Pancreas (tissue), 10 donors: ENCODE measurements at places on chromosomes 12 and 14. TPM values are rescaled to one million over a fixed set of nuclear protein-coding genes. Genes with fewer than 3 reads are reported as not detected.
A peak's percentile ranks its signal among the peaks of the same experiment; 100 is the strongest.

The PCED1B gene
- 1.6 TPM for total RNA-seq

- H3K4me3 ChIP-seq: no peak overlapping the region
- no peaks in the 10 kb centered on the region for H3K36me3 ChIP-seq
These were observed 5.4 kb downstream of the FOS start for GRCh38 chr14:75283833-75284563.

- DNase-seq: no peak
- no peak overlapping the region for H3K4me3 ChIP-seq
- no peaks in the 10 kb centered on the region for H3K27me3 ChIP-seq
These were observed 374.2 kb downstream of the TMEM121 start for GRCh38 chr14:105900398-105901160.

DNA sequence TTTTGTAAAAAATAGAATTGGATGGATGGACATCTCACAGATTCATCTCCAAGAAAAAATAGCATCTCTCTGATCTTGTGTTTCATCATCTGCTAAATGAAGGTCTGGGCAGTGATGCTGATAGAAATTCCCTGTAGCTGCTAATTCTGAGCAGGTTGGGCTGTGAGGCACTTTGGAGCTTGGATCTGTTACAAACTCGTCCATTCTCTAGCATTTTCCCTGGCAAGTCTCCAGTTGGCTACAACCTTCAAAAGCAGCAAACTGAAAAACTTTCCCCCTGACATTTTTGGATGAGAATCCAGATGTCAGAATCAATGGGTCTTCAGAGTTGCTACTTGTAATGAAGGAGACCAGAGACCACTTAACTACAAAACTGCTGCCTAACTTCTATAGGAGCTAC lies 72.7 kb downstream of the TPH2 start:
- H3K27me3 ChIP-seq: no peaks in the 10 kb centered on the region
- no peaks in the 10 kb centered on the region for H3K36me3 ChIP-seq
- no peak overlapping the region for H3K27ac ChIP-seq
- H3K4me1 ChIP-seq: no peaks in the 10 kb centered on the region

- peak overlapping the region; percentile 50 for H3K27ac ChIP-seq
- H3K4me1 ChIP-seq: peaks cover 29% of the 10 kb centered on the region
These were observed 29.1 kb downstream of the SH2B3 start for GRCh38 chr12:111434680-111435338.

GRCh38 chr14:21804981-21805380 lies 131.4 kb upstream of the OR4E1 start:
- no peak overlapping the region for H3K4me3 ChIP-seq
- DNase-seq: no peak
- H3K27me3 ChIP-seq: no peaks in the 10 kb centered on the region
- no peak overlapping the region for H3K27ac ChIP-seq
- no peaks in the 10 kb centered on the region for H3K36me3 ChIP-seq
- no peaks in the 10 kb centered on the region for H3K4me1 ChIP-seq

GRCh38 chr12:19695244-19696098 lies 256.2 kb downstream of the AEBP2 start:
- no peak overlapping the region for H3K27ac ChIP-seq
- H3K4me1 ChIP-seq: peaks cover 11% of the 10 kb centered on the region
- H3K36me3 ChIP-seq: no peaks in the 10 kb centered on the region
- H3K27me3 ChIP-seq: no peaks in the 10 kb centered on the region
- DNase-seq: no peak

The MVK gene
- 7.4 TPM for total RNA-seq

The PDE3A gene
- total RNA-seq: 13.0 TPM

The TGM1 gene
- 3.2 TPM for total RNA-seq

The TSHR gene
- total RNA-seq: not detected

- no peaks in the 10 kb centered on the region for H3K27me3 ChIP-seq
- no peak for DNase-seq
- H3K4me1 ChIP-seq: no peaks in the 10 kb centered on the region
- H3K4me3 ChIP-seq: no peak overlapping the region
- no peaks in the 10 kb centered on the region for H3K36me3 ChIP-seq
- no peak overlapping the region for H3K27ac ChIP-seq
These were observed 16.4 kb upstream of the RNASE4 start for GRCh38 chr14:20667957-20668356.

The EPS8 gene
- 18.3 TPM for total RNA-seq

DNA sequence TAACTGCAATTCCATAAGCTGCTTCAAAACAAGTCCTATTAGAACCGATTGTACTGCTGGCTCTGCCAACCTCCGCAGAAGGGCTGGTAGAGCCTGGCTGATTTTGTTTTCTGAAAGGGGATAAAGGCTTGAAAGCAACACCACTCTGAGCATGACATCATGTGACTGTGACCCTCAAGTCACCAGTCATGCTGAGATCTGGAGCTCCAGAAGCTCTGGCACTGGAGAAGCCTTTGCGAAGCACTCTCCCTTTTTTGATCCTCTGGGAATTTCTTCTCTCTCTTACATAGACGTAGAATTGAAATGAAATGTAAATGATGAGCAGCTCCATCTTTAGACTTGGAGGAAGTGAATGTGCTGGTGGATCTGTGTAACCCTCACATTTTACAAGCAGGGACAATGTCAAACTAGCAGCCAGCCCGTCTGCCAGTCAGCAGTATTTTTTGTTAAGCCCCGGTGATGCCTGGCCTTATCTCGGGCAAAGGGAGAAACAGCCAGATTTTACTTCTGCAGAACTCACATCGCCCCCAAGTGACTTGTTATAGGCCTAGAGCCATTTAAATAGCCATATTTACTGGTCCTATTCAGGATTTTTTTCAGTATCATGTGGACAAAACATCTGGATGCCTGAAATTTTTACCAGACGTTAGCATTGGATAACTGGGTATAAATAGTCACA lies 112.1 kb upstream of the NPAS3 start:
- no peak for DNase-seq
- no peaks in the 10 kb centered on the region for H3K36me3 ChIP-seq
- no peaks in the 10 kb centered on the region for H3K27me3 ChIP-seq
- H3K4me1 ChIP-seq: no peaks in the 10 kb centered on the region
- no peak overlapping the region for H3K27ac ChIP-seq
- H3K4me3 ChIP-seq: no peak overlapping the region

- H3K36me3 ChIP-seq: no peaks in the 10 kb centered on the region
- no peaks in the 10 kb centered on the region for H3K27me3 ChIP-seq
- no peak overlapping the region for H3K27ac ChIP-seq
- peak; percentile 13 for DNase-seq
- no peak overlapping the region for H3K4me3 ChIP-seq
These were observed 68.5 kb downstream of the PPFIBP1 start for GRCh38 chr12:27592548-27592947.

The LRRC43 gene
- 1.3 TPM for total RNA-seq

DNA sequence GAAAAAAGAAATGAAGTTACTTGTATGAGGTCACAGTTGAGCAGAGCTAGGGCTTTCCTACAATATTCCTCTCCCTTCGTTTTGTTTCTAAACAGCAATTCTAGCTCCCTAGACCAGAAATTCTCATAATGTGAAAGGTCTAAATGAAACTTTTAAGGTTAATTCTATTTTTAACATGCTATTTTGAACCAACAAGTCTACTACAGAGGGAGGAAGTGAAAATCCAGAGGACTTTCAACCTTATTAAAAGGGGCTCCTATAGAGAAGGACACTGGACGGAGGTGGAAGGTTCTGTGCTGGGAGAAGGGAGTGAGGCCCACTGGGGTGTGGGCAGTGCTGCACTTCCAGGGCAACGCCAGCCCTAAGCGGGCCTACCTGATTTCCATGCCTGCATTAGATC lies 13.4 kb downstream of the GSG1 start:
- H3K27me3 ChIP-seq: no peaks in the 10 kb centered on the region
- H3K27ac ChIP-seq: no peak overlapping the region
- DNase-seq: no peak
- no peaks in the 10 kb centered on the region for H3K36me3 ChIP-seq
- H3K4me1 ChIP-seq: peaks cover 4% of the 10 kb centered on the region

The NRIP2 gene
- 0.83 TPM for total RNA-seq

The CBLN3 gene
- total RNA-seq: 5.6 TPM

The TSPAN31 gene
- total RNA-seq: 14.5 TPM

DNA sequence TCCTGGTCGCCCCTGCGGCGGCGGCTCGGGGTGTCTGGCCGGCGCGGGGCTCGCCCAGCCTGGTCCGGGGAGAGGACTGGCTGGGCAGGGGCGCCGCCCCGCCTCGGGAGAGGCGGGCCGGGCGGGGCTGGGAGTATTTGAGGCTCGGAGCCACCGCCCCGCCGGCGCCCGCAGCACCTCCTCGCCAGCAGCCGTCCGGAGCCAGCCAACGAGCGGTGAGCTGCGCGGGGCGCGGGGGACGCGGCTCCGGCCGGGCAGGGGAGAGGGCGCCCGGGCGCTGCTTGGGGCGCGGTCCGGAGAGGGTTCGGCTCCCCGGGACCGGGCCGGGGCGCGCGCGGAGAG lies at the start of gene LGALS3:
Gene LGALS3, plus strand, starts transcription at position 167 of the 342 bp plus-strand sequence. CDS start 8,122 bp downstream, outside the sequence.
- peak within 1 kb of the TSS; percentile 89 for H3K4me3 ChIP-seq
- H3K27ac ChIP-seq: peak within 1 kb of the TSS; percentile 89
- H3K4me1 ChIP-seq: no peaks in the 10 kb centered on the region
- H3K27me3 ChIP-seq: no peaks in the 10 kb centered on the region
- DNase-seq: peak; percentile 62
- no peaks in the 10 kb centered on the region for H3K36me3 ChIP-seq

The CLEC6A gene
- total RNA-seq: not detected

The LRTM2 gene
- total RNA-seq: not detected

GRCh38 chr12:59595565-59595882 lies 305 bp upstream of the SLC16A7 start:
- H3K4me1 ChIP-seq: peaks cover 8% of the 10 kb centered on the region
- H3K36me3 ChIP-seq: no peaks in the 10 kb centered on the region
- H3K4me3 ChIP-seq: peak overlapping the region; percentile 49
- no peak for DNase-seq
- H3K27me3 ChIP-seq: no peaks in the 10 kb centered on the region
- H3K27ac ChIP-seq: peak overlapping the region; percentile 97

GRCh38 chr14:88209273-88209672 lies 113.8 kb downstream of the KCNK10 start:
- no peaks in the 10 kb centered on the region for H3K27me3 ChIP-seq
- no peak overlapping the region for H3K27ac ChIP-seq
- H3K4me1 ChIP-seq: no peaks in the 10 kb centered on the region
- DNase-seq: no peak
- no peak overlapping the region for H3K4me3 ChIP-seq

The OAS1 gene
- 10.9 TPM for total RNA-seq

The FAM161B gene
- 1.1 TPM for total RNA-seq

GRCh38 chr14:89251061-89251460 lies 166.0 kb downstream of the FOXN3 start:
- H3K4me1 ChIP-seq: no peaks in the 10 kb centered on the region
- H3K4me3 ChIP-seq: no peak overlapping the region
- no peak for DNase-seq
- H3K36me3 ChIP-seq: no peaks in the 10 kb centered on the region

DNA sequence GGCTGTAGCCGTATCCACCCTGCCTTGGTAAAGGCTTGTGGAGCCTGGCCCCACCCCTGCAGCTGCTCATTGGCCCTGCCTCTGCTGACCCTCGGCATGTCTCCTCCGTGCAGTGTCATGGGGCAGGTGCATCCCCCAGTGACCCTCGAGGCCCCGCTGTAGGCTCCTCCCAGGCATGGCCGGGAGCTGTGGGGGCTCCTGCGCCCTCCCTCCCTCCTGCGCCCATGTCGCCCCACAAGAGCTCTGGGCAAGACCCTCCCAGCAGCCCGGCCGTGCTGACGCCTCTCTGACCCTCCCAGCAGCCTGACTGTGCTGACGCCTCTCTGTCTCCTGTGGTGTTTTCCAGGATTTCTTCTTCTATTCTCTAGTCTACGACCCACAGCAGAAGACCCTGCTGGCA lies 20.8 kb upstream of the CRIP2 start:
- no peak overlapping the region for H3K4me3 ChIP-seq
- H3K36me3 ChIP-seq: no peaks in the 10 kb centered on the region
- no peaks in the 10 kb centered on the region for H3K4me1 ChIP-seq
- H3K27me3 ChIP-seq: no peaks in the 10 kb centered on the region
- no peak overlapping the region for H3K27ac ChIP-seq

DNA sequence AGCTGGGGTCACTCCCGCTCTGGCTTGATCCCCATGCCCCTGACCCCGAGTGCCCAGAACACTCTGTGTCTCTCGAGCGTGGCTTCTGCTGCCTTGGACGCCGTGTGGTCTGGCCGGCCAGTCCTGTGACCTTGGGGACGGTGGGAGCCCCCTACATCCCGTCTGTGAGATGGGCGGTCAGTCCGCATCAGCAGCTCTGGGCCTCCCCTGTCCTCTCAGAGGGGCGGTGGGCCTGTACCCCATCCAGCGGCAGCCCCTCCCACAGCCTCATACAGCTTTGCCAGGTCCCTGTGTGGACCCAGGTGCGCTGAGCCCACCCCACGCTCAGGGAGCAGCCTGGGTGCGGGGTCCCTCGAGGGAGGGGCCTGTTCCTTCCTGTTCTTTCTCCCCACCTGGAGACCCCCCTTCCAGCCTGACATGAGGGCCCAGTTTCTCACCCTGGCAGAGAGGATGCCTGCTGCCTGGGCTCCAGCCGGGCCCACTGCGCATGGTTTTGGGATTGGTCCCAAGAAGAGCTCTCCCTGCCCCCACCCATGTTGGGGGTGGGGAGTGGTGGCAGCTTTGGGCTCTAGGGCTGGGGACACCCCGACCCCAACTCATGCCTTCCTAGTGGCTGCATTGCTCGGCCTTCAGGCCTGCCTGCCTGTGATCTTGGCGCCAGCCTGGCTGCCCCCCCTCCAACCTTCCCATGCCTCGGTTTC lies 1.5 kb downstream of the MTA1 start:
- H3K4me1 ChIP-seq: no peaks in the 10 kb centered on the region
- peak; percentile 32 for DNase-seq
- no peak overlapping the region for H3K27ac ChIP-seq

- H3K4me3 ChIP-seq: no peak overlapping the region
- H3K27me3 ChIP-seq: no peaks in the 10 kb centered on the region
- H3K36me3 ChIP-seq: no peaks in the 10 kb centered on the region
- no peak for DNase-seq
- no peaks in the 10 kb centered on the region for H3K4me1 ChIP-seq
These were observed 98.9 kb downstream of the ACSS3 start for GRCh38 chr12:81176796-81177195.

- peak; percentile 59 for DNase-seq
- H3K27me3 ChIP-seq: no peaks in the 10 kb centered on the region
- H3K4me3 ChIP-seq: no peak overlapping the region
- no peaks in the 10 kb centered on the region for H3K36me3 ChIP-seq
- no peaks in the 10 kb centered on the region for H3K4me1 ChIP-seq
- no peak overlapping the region for H3K27ac ChIP-seq
These were observed 80.6 kb downstream of the APAF1 start for GRCh38 chr12:98725476-98726247.

DNA sequence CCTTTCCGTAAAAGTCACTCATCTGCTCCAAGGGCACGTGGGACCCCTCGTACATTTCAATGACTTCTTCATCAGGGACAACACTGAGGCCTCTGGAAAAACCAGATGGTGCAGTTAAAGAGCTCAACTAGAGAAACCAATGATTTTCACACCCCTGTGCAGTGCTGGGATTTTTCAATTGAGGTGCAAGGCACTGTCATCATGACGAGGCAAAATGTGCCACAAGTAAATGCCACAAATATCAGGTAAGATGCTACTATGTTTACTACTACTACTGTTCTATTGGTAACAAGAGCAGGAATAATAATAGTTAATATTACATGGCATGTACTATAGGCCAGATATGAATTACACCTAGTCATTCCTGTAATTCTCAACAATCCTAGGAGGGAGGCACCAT lies 42.4 kb downstream of the NT5DC3 start:
- no peak overlapping the region for H3K27ac ChIP-seq
- no peak overlapping the region for H3K4me3 ChIP-seq
- H3K36me3 ChIP-seq: peaks cover 2% of the 10 kb centered on the region
- no peak for DNase-seq
- H3K4me1 ChIP-seq: peaks cover 12% of the 10 kb centered on the region
- no peaks in the 10 kb centered on the region for H3K27me3 ChIP-seq

The KRT79 gene
- total RNA-seq: 0.09 TPM
